AG08396 (cell line): ENCODE measurements at places on chromosomes 12 and 14.

- no peak for DNase-seq
Observed at GRCh38 chr14:63901434-63902085, 48.8 kb downstream of the SYNE2 start.

GRCh38 chr12:76586764-76587395 is 27.3 kb upstream of the OSBPL8 start:
- DNase-seq, result peak; percentile 15

- DNase-seq, result no peak
Observed at GRCh38 chr14:65847075-65847847, 434.7 kb downstream of the FUT8 start.

- peak; percentile 60 for DNase-seq
Observed at GRCh38 chr12:119208626-119209061, 29.9 kb downstream of the HSPB8 start.

DNA sequence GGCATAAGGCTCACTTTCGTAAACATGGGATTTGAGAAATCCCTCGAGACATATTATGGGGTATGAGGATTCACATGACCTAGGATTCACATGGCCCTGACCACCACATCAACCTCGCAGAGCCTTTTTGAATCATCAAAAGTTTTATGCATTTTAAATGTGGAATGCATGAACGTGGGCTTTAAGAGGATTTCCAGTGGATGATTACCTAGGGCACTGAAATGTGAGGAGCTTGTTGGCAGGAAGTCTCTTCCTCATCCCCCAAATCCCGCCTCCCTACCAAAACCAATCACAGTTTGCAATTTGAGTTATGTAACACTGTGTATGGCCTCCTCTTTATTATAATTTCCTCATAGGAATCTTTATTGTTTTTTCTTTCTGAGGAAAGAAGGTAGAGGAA is 659.6 kb upstream of the TBX3 start:
- no peak for DNase-seq

- no peak for DNase-seq
Observed at GRCh38 chr12:91057368-91058165, at the start of gene KERA. KERA (minus strand) TSS chr12:91058024; CDS start chr12:91056281, 1,743 bp downstream.

DNA sequence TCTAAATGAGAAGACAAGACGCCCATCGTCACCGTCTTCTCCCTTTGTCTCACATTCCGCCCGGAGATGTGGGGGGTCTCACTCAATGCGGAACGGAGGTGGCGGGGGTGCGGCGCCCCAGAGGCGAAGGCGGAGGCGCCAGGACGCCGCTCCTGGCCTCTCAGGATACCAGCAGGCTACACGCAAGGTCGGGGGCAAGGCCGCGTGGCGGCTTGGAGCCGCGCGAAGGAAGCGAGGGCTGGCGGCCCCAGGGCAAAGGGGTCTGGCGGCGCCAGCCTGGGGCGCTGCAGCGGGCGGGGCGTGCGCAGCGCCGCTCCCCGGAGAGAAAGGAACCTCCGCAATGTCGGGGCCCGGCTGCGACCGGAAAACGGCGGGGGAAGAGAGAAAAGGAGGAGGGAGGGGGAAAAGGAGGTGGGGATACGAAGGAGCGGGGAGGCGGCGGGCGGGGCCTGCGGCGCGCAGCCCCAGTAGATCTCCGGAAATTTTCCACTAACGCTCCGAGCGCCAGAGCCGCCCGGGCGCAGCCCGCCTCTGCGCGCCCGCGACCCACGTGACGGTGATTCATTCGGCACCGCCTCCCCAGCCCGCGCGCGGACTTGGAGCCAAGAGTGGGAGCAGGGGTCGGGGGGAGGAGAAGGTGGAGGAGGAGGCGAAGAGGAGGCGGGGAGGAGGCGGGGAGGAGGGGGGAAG is 10.5 kb upstream of the SLC38A2 start:
- peak; percentile 90 for DNase-seq
